Stimulated activated CD4-positive, alpha-beta T cell treated with anti-CD3 and anti-CD28 coated beads, Interleukin-4, amount 100 ng/mL, for 48 hours (primary cell): ENCODE measurements at places on chromosomes 6 and 20.

DNA sequence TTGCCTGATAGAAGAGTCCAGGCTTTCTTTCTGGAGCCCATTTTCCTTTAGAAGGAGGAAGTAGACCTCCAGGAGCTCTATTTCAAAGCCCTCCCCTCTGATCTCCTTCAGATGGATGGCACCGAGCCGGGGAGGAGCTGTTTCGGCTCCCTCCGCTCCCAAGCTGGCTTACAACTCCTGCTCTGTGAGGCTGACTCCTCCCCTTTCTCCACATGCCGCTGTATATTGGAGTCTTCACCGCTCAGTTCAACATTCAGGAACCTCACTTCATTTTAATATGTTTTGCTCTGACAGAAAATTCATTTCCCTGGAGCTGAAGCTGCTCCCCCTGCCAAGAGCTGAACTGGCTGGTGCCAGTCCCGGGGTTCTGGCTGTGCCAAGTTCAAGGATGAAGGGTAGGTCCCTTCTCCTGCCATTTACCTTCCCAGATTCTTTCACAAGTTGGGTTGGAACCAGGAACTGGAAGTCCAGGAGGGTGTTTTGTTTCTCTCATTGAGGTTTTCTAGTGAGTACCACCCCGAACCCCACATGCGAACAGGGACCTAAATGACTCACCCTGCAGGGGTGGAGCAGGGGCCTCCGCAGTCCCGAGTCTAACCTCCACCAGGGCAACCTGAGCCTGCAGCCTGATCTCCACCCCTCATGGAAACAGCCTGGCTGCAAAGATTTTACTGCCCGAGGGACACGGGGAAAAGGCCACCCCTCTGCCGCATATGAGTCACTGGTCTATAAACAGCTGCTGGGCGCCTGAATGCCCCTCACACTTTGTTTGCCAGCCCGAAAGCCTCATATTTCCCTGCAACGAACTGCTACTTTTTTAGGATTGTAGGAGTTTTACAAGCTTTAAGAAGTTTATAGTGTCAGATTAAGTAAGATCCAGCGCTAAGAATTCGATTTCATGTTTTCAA lies 68.6 kb upstream of the FOXA2 start:
- no peak for DNase-seq

DNA sequence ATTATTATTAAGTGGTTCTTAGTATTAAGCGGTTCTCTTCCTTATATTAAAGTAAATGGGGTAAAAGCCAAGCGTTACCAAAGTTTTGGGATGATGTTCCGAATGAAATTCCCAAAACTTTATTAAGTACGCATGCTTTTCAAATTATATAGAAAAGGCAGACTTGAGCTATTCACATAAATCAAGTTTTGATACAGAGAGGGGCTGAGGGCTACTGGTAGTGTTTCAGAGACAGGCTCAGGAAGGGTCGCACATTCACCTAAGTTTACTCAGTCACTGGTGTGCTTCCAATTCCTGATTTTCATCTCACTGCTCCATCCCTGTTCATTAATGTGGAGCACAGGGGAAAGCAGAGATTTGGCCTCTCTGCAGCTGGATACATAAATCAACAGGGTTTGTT lies 652.2 kb downstream of the QKI start:
- no peak for DNase-seq

DNA sequence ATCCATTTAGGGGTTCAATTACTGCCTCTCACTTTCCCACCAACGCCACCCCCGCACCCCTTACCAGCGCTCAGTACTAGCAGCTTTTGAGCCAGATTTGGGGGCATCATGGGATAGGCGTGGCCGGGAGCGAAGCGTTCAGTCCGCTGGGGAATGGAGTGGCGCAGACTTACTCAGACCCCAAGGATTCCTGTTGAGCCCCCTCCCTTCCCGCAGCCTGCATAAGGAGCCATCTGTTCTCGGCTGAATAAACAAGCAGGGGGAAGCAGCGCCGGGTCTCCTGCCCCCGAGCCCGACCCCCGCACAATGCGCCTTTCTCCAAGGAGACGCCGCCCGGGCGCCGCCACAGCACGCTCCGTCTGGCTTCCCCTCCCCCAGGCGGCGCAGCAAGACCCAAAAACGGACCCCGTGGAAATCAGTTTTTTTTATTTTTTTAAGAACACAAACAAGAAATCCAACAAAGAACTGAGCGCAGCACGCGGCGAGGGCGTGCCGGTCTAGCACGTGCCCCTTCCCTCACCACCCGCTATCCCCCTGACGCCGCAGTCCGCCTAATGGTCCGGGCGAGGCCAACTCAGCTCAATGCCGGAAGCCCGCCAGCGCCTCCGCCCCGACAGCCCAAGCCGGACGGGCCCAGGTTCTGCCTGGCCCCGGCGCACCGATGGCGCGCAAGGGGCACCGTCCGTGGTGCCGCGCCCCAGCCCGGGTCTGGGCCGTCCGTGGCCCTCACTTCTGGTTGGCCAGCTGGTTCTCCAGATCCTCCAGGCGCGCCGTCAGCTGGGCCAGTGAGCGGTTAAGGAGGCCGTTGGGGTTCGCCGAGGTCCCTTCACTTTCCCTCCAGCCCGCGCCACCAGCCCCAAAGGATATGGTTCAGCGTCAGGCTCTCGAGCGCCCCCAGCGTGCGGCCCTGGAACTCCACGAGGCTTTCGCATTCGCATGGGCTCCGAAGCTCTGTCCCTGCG lies 13.3 kb upstream of the RBPJL start:
- DNase-seq = peak; percentile 90

DNA sequence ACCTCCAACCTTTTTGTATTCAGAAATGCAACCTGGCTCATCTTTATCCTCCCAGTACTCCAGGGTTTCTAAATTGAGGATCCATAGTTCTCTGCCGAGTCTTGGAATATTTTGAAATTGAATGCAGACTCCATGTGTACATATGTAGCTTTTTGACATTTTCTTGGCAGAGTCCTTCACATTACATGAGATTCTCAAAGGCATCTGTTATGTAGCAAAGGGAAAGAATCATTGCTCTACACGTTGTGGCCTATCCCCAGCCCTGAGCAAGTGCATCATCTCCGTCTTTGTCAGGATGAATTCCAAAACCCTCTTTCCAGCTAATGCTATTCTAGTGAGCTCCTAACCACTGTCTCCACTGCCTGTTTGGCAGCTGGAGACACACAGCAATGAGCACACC lies 742.9 kb downstream of the DHX35 start:
- no peak for DNase-seq

- DNase-seq = no peak
Measured at GRCh38 chr6:168060521-168060931, 18.5 kb downstream of the FRMD1 start.

DNA sequence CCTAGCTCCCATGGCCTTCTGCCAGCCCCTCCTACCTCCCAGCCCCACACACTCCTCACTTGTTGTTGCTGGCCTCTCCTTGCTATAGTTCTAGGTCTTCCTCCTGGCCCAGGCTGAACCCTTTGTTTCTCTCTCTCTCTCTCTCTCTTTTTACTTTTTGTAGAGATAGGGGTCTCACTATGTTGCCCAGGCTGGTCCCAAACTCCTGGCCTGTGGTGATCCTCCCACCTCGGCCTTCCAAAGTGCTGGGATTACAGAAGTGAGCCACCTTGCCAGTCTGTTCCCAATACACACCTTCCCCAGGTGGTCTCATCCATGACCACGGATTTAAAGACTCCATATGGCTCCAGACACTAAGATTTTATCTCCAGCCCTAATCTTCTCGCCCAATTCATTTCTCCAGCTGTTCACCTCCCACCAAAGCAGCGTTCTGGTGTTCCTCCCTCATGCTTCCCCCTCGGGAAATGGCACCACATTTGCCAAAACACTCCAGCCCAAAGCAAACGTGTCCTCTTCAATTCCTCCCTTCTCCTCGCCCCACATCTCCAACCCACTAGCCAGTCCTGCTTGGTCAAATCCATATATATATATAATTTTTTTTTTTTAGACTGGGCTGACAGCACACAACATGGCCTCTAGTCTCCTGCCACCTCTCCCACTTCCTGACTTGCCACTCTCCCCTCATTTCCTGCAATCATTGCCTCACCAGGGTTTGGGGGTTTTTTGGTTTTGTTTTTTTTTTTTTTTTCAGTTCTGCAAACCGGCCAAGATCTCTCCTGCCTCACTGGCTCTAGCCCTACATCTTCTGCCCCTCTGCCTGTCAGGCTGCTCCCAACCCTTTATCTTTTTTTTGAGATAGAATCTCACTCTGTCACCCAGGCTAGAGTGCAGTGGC lies 104.4 kb downstream of the NCR2 start:
- DNase-seq = no peak

- DNase-seq = no peak
Measured at GRCh38 chr6:3195420-3195694, 32.1 kb downstream of the TUBB2B start.

DNA sequence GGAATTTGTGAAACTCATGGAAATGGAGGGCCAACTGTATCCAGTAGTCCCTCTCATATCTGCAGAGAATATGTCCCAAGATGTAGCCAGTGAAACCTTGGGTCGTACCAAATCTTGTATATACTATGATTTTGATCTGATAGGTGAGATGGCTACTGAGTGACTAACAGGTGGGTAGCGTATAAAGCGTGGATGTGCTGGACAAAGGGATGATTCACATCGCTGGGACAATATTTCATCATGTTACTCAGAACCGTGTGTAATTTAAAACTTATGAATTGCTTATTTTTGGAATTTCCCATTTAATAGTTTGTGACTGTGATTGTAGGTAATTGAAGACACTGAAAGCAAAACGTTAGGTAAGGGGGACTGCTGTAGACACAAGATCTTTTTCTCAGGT lies 144.1 kb downstream of the SMAP1 start:
- no peak for DNase-seq

GRCh38 chr20:63457737-63458136 lies 14.7 kb downstream of the KCNQ2 start:
- no peak for DNase-seq
